Suppressor macrophage treated with lipopolysaccharide for 1 hour (primary cell): ENCODE measurements at places on chromosomes 3 and 15.

DNA sequence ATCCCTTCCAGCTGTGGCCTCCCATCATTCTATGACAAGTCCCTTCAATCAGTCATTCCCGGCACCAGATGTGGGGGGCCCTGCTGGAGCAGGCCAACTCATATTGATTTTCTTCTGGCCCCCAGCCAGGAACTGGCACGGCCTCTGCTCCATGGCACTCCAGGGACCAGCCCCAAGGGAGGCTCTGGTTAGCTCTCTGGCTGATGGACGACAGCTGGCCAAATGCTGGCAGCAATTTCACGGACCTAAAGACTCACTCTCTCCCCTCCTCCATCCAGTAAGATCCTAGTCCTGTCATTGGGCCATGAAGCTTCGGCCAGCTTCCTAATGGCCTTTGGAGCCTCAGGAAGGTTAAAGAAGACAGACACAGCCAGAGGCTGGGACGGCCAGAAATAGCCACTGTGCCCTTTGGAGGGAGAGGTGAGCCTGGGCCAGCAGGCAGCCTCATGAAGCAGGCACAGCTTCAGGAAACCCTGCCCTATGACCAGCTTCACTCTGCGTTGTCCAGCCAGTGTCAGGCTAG, 131.0 kb downstream of the MEX3B start:
- no peak for DNase-seq

DNA sequence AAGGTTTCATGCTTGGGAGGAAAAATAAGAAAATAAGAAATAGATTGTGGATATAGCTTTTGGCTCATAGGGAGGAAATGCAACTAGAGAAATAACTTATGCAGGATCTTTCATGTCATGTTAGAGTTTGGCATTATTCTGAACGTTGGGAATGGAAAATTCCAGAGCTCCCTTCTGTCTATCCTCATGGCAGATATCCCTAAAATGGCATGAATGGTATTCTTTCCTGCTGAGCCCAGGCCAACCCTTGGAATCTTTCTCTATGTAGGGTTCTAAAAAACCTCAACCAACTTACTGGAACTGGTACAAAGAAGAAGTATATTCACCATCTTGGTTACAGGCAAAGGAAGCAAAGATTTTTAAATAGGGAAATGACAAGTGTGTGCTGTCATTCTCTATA, 212.5 kb downstream of the CHST2 start:
- DNase-seq, result no peak

- DNase-seq, result peak; percentile 78
Measured at GRCh38 chr3:100335434-100335833, 877 bp downstream of the NIT2 start.

- no peak for DNase-seq
Measured at GRCh38 chr3:27165321-27165721, 203.9 kb downstream of the NEK10 start.

GRCh38 chr15:41983621-41984571, 11.5 kb upstream of the EHD4 start:
- DNase-seq, result no peak

- no peak for DNase-seq
Measured at GRCh38 chr3:129608087-129608935, 1.8 kb upstream of the PLXND1 start.

DNA sequence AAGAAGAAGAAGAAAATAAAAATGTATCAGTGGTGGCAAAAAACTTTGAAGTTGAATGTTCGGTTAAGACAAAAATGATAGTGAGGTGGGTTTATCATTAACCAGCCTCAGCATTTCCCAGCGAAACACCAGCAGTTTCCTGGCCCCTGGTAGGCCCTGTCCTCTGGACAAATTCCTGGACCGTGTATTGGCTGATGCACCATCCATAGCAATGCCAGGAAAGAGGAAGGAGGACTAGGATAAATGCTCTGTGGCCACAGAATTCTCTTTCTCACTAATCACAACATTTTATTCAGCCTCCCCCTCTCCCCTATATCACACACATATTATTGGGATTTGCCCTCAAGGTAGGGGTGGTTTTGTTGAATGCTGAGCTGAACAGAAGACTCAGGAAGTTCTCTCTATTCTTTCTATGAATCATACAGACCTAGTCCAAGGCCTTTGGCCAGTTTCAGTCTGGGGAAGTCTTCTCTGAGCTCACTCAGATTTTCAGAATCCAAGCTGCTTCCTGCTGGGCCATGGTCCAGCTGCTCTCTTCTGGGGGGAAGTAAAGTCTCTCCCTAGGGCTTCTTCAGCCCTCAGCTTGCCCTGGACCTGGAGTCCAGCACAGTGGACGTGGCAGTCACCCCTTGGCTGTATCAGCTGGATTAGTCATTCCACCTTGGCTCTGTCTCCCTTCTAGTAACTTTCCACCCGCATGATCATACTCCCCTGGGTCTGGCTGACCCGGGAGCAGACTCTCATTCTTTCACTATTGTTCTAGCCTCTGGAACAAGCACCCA, 27.6 kb downstream of the SLC28A1 start:
- DNase-seq, result peak; percentile 73

- peak; percentile 25 for DNase-seq
Measured at GRCh38 chr3:112074616-112075497, 11.3 kb upstream of the C3orf52 start.

- DNase-seq, result no peak
Measured at GRCh38 chr3:44117239-44117638, 124.4 kb upstream of the TOPAZ1 start.

GRCh38 chr3:169146179-169146665, 517.3 kb downstream of the MECOM start:
- DNase-seq, result peak; percentile 31

DNA sequence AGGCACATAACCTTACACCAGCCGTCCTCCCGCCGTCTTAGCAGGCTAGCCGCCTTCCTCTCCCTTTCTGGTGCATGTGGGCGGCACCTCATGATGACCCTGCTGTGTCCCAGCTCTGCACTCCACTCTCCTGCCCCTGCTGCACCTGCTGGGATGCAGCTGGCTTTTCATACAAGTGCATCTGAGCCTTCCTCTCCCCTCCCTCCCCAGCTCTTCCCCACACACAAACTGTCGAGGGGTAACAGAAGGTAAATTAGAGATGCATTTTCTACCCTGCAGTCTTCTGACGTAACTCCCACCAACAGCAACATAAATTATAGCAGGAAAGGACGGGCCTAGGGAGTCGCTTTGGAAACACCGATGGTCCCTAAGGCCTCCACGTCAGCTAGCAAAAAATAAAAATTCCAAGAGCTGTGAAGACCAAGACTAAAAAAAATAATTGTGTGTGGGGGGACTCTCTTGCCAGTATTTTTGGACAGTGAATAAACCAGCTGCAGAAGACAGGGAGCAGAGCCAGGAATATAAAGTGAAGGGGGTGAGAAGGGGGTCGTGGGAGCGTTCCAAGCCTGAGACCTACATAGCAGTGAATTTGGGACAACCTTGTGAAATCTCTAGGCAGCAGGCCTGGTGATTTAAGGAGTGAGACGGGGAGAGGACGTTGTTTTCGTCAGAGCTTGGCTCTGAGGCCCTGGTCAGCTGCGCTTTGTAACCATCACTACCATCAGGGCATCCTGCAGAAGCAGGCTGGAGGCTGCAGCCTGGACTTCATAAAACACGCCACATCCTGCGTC, 216.2 kb downstream of the ADAMTS17 start:
- no peak for DNase-seq
